Endothelial cell of umbilical vein (primary cell): ENCODE measurements at places on chromosomes 2 and 18. TPM values are rescaled to one million over a fixed set of nuclear protein-coding genes. Genes with fewer than 3 reads are reported as not detected.

- no peaks in the 10 kb centered on the region for H3K27me3 ChIP-seq
- H3K4me3 ChIP-seq, result no peak overlapping the region
- H3K4me1 ChIP-seq, result peaks cover 5% of the 10 kb centered on the region
- DNase-seq, result no peak
- H3K27ac ChIP-seq, result no peak overlapping the region
- H3K36me3 ChIP-seq, result no peaks in the 10 kb centered on the region
These were observed 9.0 kb downstream of the CNOT9 start for GRCh38 chr2:218577482-218578220.

FEV gene
- total RNA-seq, result not detected in 2 replicates

RAB6C gene
- not detected in 2 replicates for total RNA-seq

DNA sequence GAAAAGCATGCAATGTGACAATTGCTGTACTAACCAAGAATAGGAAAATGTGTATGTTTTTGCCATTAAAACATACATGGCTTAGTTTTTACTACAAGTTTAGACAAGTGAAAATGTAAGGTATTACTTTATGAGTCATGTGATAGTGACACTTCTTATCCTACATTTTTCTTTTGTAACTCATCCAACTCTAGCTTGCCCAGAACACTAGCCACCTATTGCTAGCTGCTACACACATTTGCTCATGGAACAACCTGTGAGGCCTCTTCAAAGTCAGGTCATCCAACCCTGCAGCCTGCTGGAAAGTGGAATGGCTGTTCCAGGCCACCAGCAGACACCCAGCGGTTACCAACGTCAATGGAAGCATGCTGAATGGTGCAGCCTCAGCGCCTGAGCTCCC lies 1043.9 kb downstream of the TMEM182 start:
- no peak overlapping the region for H3K27ac ChIP-seq
- DNase-seq, result no peak
- H3K36me3 ChIP-seq, result no peaks in the 10 kb centered on the region
- no peak overlapping the region for H3K4me3 ChIP-seq
- no peaks in the 10 kb centered on the region for H3K27me3 ChIP-seq

DNA sequence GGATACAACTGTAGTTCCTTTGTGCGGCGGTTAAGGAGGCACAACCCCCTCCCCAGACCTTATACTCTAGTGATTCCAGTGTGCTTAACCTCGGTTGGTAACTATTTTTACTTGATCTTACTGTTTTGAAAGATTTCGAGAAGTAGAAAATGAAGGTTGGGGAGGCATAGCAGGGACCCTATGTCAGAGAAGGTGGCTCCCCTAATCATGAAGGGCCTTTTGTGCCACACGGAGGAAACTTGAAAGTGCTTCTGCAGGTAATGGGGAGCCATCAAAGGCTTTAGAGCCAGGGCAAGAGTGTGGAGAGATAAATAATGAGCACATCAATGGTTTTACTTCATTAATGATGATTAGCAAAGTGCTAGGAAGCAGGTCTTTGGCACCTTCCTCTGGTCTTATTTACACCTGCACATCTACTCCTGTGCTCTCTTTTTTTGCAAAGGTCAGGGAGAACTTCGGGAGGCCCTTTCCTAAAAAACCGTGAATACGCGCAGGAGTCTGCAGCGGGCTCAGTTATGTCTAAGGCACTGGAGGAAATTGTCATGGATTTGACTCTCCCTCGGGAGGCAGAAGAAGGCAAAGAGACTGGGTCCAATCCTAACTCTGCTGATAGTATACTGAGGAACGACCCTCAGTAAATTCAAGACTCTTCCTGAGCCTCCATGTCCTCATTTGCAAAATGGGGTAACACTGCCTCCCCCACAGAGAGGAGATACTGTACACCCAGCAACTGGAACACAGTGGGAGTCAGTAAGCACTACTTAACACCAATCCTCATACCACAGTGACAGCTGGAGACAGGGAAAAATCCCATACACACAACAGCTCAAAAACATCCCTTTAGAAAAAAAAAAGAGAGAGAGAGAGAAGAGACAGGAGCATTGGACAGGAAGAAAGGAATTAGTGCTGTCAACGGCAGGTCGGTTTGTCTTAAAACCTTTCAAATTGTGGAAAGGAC lies 81.6 kb downstream of the DDX1 start:
- H3K36me3 ChIP-seq, result no peaks in the 10 kb centered on the region
- H3K4me1 ChIP-seq, result peaks cover 12% of the 10 kb centered on the region
- no peak for DNase-seq
- no peak overlapping the region for H3K27ac ChIP-seq
- H3K4me3 ChIP-seq, result no peak overlapping the region

DNA sequence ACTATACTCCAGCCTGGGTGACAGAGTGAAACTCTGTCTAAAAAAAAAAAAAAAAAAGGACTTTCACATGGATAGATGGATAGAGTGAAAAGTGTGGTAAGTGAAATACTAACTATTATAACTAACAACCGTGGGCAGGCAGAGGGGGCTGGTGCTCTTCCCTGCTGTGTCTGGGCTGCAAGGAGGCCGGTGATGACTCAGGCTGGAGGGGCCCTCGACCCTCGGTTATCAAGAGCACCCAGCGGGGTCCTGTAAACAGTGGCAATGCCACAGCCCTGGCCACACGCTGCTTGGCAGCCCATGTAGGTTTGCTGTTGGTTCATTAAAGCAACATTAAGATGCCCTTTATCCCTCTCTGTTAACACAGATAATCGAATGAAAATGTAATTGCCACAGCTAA lies 184.8 kb upstream of the RAB12 start:
- DNase-seq, result no peak
- H3K36me3 ChIP-seq, result no peaks in the 10 kb centered on the region
- H3K4me1 ChIP-seq, result no peaks in the 10 kb centered on the region

FHL2 gene
- total RNA-seq, result 178 and 197 TPM in 2 replicates
